ENCODE measurements at places on chromosomes 2 and 18.

DNA sequence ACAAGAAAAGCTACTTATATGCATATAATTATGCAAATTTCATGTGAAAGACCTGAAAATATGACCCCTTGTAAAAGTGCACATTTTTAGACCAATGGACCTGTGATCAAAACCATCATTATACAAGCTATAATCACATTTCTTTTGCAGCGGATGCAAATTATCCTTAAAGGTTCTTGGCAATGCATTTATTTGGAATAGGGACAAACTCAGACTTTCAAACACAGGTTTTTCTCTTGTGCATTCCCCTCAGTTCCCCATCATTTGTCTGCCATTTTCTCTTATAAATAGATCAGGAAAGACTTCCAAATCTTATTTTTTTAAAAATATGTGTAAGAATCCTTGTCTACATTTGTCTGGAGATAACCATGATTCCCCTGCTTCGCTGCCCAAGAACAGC, 954.2 kb upstream of the NRXN1 start:
- no peak for DNase-seq

GRCh38 chr2:46364797-46365457, 67.7 kb downstream of the EPAS1 start:
- DNase-seq, result no peak

- no peak for DNase-seq
Measured at GRCh38 chr2:120352696-120353590, 7.0 kb downstream of the INHBB start.

- DNase-seq, result no peak
Measured at GRCh38 chr2:200411831-200412230, 98.0 kb downstream of the KCTD18 start.

DNA sequence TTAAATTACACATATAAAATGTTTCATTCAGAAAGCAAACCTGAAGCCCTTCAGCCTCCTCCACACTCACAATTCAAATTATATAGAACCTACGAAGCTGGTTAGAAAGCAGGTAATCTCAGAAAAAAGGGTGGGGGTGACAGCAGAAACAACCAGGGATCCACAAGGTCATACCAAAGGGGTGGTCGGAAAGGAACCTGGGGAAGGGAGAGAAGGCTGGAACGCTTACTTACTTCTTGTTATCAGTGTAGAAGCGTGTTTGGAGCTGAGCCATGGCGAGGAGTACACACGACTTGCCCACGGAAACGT, 316 bp downstream of the WDR12 start:
- DNase-seq, result no peak

DNA sequence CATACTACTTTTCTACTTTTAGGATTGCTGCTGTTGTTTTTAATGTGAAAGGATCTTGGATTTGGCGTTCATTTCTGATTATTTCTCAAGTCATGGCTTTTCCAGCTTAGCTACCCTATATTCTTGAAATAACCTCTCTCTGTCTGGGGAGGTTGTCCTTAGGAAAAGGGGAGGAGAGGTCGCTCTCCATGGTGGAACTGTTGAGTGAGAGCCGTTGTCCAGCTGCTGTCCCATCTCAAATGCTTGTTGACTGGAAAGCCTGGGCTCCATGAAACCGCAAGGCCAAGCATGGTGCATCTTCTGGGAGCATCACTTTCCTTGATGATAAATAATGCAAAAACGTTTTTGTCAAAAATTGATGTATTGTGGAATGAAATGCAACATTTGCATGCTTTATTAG, 479.1 kb upstream of the RAB12 start:
- DNase-seq, result no peak

- no peak for DNase-seq
Measured at GRCh38 chr2:80312282-80312839, 7.8 kb upstream of the LRRTM1 start.

DNA sequence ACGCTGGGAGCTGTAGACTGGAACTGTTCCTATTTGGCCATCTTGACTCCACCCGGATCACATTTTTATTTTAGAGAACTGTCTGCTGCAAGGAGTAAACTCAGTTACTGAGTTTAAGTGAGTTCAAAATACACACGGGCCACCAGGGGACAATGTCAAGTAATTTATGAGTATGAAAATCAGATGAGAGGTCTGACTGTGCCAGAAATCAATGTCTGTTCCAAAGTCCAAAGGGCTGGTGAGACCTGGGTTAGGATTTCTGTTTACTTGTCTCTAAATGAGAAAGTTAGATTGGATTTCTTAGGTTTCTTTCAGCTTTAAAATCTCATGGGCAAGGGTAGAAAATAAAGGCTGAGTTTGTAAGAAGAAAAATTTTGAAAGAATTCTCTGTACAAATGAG, 465.8 kb upstream of the MEIS1 start:
- DNase-seq, result no peak

- no peak for DNase-seq
Measured at GRCh38 chr2:160199053-160199452, 1.0 kb downstream of the ITGB6 start.

DNA sequence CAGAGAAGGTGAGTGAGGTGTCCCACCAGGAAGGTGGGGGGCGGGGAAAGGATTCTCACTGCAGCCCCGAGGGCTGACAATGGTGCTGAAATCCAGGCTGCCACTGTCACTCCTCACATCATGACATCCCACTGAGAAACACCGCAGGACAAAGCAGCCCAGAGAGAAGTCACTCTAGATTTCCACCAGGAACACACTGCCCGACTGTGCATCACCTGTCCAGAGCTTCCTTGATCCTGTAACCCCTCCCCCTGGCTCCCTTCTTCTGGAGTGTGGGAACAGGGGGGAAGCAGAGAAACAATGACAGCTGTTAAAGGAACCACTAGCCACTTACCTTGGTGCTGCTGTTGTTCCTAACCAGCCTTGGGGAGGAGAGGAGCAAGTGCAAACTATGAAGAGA, 69.9 kb downstream of the MRO start:
- no peak for DNase-seq

- no peak for DNase-seq
Measured at GRCh38 chr18:11147962-11148679, 1.2 kb downstream of the PIEZO2 start.

- DNase-seq, result no peak
Measured at GRCh38 chr2:218474527-218474926, 55.6 kb downstream of the VIL1 start.

DNA sequence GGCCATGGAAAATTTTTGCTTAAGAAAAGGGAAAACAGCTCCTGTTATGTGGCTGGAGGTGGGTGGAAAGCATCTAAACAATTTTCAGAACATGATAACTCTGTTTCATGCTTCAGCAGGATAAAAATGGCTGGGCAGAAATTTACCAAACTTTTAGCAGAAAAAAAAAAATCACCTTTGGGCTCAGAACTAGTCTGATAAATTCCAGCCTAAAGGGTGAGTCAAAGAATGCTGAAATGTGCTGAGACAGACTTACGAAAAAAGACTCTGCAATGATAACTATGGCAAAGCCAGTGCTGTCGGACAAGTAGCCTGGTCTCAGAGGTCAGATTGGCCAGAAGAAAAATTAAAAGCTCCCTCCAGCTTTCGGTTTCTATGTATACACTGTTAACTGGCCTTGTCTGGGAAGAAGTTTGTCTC, 123.6 kb downstream of the LRATD1 start:
- DNase-seq, result no peak

- no peak for DNase-seq
Measured at GRCh38 chr2:232833830-232834229, 36.2 kb upstream of the SNORC start.

DNA sequence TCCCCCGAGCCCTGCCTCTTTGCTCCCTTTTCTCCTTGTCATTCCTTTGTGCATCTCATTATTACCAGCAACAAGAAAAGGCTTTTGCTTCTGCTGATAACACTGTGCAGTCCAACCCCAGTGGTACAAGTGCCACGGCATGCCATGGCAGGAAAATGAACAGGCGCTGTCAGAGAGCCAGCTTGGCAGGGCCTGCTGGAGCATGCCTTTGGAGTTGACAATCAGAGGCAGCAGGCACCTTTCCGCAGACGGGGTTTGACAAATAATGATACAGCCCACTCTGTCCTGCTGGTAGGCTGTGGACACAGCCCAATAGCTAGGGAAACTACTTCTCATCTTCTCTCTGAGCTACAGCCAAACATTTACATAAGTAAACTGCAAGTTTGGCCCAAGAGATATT, 243.9 kb upstream of the LRRTM1 start:
- no peak for DNase-seq

DNA sequence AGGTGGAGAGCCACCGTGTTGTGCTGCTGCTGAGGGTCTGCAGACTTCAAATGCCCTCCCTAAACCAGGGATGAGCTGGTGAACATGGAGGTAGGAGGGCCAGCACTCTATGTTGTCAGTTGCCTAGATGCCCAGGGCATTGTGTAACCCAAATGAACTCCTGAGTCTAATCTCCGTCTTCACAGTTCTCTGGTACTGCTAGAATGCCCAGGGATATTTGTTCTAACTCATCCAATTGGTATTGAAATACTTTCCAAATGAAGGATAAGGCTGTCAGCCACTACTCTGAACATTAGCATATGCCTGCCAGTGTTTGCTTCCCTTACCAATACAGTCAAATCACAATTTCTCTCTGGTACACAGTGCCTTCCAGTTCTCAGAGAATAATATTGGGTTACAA, 492.6 kb downstream of the SLC4A3 start:
- DNase-seq, result no peak

DNA sequence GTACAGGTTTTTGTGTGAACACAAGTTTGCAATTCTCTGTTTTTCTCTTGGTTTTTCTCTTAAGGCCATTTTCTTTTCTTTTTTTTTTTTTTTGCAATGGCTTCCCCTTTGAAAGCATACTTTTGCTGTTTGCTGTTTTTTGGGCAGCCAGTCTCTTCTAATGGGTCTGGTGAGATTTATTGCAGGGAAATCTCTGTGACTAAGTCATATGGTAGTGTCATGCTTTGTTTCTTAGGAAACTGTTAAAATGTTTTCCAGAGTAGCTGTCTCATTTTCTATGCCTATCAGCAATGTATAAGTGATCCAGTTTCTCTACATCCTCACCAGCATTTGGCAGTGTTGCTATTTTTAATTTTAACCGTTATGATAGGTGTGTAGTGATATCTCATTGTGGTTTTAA, 27.9 kb upstream of the CDCA7 start:
- no peak for DNase-seq

DNA sequence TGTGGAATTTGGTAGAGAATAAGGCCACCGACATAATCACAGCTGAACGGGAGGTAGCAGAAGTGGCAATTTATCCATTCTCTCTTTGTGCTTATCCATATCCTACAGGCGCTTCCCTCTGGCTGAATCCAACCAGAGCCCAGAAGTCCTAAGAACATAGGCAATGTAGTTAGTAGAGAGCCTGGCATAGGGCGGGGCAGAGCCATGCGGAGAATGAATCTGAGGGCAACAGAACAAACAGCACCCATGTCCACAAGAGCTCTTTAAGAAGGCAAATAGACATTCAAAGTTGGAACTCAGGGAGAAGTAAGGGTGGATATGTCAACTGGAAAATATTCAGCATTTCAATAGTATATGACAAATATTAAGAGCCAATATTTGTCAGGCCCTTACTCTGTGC, 305.9 kb upstream of the VWC2L start:
- DNase-seq, result no peak

- no peak for DNase-seq
Measured at GRCh38 chr18:68234131-68234530, 480.8 kb downstream of the TMX3 start.

- no peak for DNase-seq
Measured at GRCh38 chr2:230907361-230908091, 17.5 kb downstream of the GPR55 start.

DNA sequence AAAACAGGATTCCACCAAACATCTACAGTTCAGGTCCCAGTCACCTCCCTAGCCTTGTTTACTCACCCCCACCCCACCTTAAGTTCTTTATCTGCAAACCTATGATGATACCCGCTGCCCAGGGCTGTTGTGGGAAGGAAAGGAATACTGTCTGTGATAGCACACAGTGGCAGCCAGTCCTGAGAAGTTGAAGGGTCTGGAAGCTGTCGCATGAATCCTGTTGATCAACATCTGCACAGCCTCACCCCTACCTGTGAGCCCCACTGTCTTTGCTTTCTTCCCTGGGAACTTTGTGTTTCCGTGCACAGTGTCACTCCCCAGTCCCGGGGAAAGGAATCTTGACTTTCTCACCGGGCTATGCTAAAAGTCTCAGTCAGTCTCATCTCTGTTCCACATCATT, 160.7 kb upstream of the EPAS1 start:
- no peak for DNase-seq

DNA sequence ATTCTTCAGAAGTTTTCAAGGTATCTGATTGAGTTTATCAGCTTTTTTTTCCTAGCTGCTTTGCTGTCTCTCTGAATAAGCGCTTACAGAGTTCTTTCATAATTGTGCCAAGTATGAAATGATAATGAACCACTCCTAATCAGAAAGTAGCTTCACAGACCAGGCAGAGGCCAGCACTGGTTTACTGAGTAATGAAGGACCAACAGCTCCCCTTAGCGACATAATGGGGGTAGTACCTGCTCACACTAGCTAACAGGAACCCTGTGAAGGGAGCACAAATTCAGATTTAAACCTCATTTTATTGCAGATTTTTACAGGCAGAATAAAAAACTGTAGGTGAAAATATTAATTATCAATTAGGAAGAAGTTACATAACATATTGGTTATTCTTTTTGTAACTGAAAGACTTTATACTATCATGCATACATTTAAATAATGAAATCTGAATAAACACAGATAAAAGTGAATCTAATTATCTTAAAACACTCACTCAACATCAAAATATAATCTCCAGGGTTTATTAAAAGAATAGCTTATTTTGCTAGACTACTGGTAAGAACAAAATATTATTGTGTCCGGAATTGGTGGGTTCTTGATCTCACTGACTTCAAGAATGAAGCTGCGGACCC, 53.7 kb upstream of the LRRC30 start:
- DNase-seq, result no peak

- DNase-seq, result no peak
Measured at GRCh38 chr2:69089266-69089665, 76.3 kb downstream of the ANTXR1 start.

DNA sequence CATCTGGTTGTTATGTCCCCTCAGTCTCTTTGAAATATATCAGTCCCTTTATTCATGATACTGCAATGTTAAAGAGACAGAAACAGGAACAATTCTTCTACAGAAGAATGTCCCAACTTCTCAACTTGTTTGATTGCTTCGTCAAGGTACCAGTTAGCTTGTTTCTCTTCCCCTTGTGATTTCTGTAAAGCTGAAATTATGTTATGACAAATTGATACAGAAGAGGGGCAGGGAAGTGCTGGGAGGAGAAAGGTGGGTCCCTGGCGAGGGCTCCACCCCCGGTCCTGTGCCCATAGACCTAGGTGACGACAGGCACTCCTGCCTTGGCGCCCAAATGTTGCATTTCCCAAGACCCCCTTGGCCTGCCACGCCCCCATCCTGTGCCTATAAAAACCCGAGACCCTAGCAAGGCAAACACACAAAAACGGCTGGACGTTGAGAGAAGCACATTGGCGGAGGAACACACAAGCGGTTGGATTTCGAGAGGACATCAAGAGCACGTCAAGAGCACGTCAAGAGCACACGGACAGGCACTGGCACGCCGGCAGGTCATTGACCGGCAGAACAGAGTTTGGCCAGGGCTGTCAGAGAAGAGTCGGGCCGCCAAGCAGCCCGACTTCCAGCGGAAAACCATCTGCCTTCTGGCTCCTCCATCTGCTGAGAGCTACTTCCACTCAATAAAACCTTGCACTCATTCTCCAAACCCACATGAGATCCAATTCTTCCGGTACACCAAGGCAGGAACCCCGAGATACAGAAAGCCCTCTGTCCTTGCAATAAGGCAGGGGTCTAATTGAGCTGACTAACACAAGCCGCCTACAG, 11.5 kb upstream of the RTN4 start:
- no peak for DNase-seq

- no peak for DNase-seq
Measured at GRCh38 chr2:109193807-109194619, 65.0 kb downstream of the SH3RF3 start.
